Eye (tissue), 1 donor: ENCODE measurements at places on chromosomes 7 and 10.

DNA sequence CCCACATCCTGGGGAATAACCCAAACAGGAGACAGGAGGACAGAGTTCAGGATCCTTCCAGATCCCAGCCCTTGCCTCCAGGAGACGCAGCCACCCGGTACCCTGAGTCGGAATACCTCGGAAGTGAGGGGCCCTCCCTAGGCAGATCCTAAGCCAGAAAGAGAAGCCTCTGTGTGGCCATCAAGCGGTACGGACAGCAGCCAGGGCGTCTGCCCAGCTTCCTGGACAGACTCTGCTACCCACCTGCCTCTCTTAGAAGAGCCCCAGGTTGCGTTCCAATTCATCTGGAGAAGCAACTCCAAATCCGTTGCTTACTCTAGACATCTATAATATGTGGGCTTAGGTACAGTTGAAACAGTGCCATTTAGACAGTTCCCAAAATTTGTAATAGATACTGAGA is 220.2 kb upstream of the SH2B2 start:
- no peak for DNase-seq

GRCh38 chr10:54650547-54650946 is 150.5 kb downstream of the PCDH15 start:
- no peak for DNase-seq

DNA sequence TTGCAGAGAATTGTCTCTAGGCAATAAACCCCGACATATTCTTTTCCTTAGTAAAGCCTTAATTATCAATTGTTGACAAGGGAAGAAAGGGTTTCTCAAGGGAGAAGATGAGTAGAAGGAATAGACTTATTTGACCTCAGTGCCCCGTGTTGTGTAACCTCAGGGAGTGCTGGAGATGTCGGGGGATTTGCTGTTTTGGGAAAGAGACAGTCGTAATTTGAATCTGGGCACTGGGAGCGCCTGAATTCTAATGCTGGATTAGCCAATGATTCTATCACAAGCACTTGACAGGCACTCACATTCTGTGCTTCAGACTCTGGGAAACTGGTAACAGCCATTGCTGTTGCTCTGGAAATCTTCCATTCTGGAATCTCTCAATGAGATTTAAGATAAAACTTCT is 13.8 kb upstream of the LMOD2 start:
- DNase-seq, result no peak

DNA sequence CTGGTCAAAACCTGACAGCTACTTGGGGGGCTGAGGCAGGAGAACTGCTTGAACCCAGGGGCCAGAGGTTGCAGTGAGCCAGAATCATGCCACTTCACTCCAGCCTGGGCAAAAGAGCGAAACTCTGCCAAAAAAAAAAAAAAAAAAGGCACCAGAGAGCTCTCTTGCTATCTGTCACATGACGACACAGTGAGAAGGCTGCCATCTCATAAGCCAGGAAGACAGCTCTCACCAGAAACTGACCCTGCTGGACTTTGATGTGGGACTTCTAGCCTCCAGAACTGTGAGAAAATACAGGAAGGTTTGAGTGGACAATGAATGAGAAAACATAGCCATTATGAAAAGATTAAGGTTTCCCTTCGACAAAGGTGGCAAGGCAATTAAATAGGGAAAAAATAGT is 51.1 kb upstream of the KCNIP2 start:
- no peak for DNase-seq

DNA sequence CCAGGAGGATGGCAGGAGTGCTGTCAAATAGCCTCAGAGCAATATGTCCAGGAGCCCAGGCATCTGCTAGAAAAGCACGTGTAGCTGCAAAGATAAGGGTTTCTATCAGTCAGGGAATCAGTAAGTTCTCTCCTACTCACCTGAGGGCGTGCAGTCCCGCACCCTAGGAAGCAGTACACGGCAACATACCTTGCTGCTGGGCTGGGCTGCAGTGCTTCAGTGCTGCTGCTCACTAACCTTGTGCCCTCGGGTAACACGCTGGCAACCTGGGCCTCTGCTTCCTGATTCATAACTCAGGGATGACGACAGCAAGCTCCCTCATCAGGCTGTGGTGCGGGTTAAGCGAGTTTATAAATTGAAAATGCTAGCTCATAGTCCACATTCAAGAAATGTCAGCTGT is 29.5 kb upstream of the CCNY start:
- DNase-seq, result no peak

GRCh38 chr10:57338823-57339558 is 928.7 kb downstream of the IPMK start:
- DNase-seq, result peak; percentile 67

- peak; percentile 81 for DNase-seq
Observed at GRCh38 chr10:128210215-128211063, 84.2 kb upstream of the MKI67 start.

DNA sequence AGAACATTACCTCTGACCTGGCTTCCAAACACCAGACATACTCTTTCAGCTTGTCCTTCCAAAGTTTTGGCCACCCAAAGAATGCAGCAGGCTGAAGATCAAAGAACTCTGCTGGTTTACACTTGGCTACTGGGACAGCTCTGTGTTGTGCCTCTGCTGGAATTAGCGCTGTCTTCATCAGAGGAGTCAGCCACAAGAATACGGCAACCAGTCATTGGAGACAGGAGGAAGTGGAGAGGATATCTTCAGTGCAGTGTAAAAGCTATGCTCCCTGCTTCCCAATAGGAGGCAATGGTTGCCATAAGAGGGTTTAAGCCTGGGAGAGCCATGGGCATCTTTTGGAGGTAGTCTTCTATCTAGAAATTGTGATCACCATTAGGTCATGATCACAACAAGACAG is 126.7 kb upstream of the WNT16 start:
- DNase-seq, result no peak

- DNase-seq, result no peak
Observed at GRCh38 chr10:12705943-12706342, 295.6 kb downstream of the CCDC3 start.

- DNase-seq, result no peak
Observed at GRCh38 chr10:112208292-112208691, 24.7 kb upstream of the GPAM start.

- DNase-seq, result no peak
Observed at GRCh38 chr10:9786101-9786500, 1231.6 kb upstream of the CELF2 start.

- DNase-seq, result no peak
Observed at GRCh38 chr7:96920713-96921112, 84.6 kb upstream of the DLX6 start.

DNA sequence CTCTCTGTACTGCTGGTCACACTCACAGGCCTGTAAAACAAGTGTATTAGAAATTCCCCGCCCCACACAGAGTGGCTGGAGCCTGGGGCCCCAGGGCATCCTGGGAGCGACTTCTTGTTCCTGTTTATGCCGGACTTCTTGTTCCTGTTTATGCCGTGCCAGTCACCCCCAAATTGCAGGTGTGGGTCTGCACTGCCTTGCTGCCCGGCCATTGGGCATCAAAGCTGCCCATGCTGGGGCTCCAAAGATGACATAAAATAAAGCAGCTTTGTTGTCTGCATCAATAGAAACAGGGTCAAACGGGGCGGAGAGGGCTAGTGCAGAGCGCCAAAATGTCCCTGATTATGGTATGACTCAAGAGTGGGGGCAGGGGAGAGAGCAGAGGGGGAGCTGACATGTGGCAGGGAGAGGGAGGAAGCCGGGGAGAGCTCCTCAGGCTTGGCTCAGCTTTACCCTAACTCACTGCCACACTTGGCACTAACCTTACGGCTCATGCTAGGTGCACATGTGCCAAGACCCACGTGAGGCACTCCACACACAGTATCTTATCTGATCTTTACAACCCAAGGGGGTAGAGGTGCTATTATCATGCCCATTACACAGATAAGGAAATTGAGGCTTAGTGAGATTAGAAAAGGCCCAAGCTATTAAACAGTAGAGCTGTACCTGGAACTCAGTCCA is 98.4 kb downstream of the PIP4K2A start:
- no peak for DNase-seq

- DNase-seq, result no peak
Observed at GRCh38 chr10:19967981-19968380, 151.7 kb downstream of the PLXDC2 start.

DNA sequence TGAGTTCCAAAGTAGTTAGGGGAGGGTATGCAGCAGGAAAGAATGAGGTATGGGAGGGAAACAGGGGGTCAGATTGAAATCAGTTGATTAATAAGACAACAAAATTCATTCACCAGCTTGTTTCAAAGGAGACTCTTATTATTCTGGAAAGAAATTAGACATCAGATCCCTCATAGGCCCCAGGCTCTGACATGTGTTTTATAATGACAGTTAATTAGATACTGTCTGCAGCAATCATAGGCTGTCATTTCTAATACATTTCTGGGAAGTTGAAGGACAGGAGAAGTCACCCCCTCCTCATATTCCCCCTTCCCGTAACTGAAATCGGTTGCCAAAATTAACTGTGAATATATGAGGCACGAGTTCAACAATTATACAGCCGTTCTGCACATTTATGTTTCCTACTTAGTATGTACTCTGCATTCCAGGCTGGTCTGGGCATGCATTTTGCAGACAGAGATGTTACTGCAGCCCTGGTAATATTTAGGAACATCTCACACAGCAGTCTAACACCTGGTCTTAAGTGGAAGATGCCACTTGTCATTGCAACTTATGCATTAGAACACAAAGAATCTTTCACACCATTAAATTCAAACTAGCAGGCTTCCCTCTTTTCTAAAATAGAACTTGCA is 355.2 kb upstream of the LRGUK start:
- DNase-seq, result peak; percentile 80

DNA sequence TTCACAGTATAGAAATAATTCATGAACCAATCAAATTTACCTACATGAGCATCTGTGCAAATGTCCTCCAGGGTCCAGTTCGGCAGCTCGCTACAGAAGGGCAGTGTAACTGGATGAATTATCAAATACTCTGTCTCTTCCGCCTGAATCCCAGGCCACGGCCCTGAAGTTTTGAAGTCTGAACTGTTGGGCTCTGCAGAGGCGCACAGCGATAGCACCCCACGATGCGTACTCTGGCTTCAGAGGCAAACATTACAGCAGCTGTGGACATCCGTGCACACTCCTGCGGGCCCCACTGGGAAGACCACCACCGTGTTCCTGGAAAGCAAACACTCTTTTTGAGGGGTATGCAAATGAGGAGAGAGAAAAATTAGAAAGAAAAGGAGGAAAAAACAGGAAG is 259.8 kb upstream of the TCERG1L start:
- no peak for DNase-seq

DNA sequence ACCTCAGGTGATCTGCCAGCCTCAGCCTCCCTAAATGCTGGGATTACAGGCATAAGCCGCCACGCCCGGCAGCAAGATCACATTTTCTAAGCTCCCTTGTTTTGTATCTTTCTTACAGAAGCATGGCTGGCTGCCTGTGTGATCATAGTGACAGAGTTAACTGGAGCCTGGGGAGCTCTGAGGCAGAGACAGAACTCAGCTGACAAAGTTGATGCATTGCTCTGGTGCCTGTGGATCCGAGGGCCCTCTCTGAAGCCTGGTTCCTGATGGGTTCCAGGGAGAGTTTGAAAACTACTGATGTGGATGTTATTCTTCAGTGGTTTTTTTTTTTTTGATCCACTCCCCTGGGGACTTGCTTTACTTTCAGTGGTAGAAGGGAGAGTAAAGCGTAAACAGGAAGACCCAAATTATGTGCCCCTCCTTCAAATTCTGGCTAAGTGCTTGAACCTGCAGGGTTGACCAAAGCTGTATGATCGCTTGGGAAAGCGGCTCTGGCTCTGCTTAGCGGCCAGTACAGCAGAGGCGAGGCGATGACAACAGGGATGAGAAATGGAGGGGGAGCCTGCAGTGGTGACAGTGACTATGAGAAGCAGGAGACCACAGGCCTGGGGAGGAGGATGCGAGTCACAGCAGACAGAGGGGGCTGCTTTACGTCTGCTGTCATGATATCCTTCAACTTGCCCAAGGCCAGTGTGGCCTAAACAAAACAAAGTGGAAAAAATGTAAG is 6.8 kb upstream of the EFCAB10 start:
- peak; percentile 24 for DNase-seq

GRCh38 chr7:92835851-92836488 is 403 bp downstream of the CDK6 start:
- peak; percentile 77 for DNase-seq
